Right renal cortex interstitium (tissue), 3 donors: ENCODE measurements at places on chromosomes 4 and X. TPM values are rescaled to one million over a fixed set of nuclear protein-coding genes. Genes with fewer than 3 reads are reported as not detected.

- no peak for DNase-seq
These were observed 2.8 kb downstream of the TIGD2 start for GRCh38 chr4:89114100-89114499.

DNA sequence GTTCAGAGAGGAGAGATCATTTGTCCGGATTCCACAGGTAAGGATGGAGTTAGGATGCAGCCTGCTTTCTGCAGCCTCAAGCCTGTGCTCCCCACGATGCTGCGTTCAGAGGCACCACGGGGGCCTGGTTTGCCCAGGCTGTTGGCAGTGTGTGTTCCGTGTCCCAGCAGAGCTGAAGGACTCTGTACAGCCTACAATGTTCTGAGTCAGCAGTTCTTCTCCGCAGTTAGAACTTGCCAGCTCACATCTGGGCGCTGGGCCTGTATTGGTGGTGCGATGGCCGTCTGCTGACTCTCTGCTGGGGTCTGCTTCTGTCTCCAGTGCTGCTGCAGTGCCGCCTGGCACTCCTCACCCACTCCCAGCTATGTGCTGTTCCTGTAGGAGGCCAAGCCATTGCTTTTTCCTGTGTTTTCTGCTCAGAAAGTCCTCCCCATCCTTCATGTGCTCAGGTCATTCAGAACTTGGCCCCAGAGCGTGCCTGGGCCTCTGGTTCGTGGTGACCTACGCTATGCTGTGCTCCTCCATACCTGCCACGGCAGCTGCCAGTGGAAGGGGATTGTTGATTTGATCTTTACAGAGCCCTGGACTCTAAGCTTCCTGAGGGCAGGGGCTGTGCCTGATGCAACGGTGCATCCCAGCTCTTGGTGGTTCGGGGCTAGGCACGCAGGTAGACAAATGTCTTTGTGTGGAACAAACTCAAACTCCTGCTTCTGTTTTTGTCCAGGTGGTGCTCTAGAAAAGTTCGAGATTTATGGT is 42.6 kb upstream of the TADA2B start:
- no peak for DNase-seq

Gene ZFYVE28
- 1.8 TPM for polyA plus RNA-seq

Gene SPATA4
- 1.7 TPM for polyA plus RNA-seq

- no peak for DNase-seq
These were observed 31.6 kb upstream of the FAM9A start for GRCh38 chrX:8832582-8833378.

Gene GABRA4
- 0.04 TPM for polyA plus RNA-seq

Gene STATH
- 0.36 TPM for polyA plus RNA-seq
